D341Med (cell line): ENCODE measurements at places on chromosomes 1 and 21.

- DNase-seq = no peak
Observed at GRCh38 chr21:14762734-14763694, 216.9 kb upstream of the SAMSN1 start.

DNA sequence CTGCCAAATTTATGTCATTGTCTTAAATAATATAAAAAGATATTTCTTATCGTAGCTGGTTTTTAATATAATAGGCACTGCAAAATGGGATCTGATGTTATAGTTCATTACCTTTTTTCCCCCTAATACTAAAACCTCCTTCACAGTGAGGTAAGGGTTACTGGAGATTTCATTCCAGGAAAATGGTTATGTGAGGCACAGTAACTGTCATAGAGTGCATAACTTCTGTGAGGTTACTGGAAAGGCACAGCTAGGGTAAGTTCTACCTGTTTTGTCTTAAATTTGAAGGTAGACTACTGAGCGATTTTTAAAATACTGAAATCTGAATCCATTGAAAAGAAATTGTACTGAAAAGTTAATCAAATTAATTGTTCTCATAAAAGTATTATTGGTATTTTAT lies 13.0 kb downstream of the ADGRL2 start:
- DNase-seq = no peak

DNA sequence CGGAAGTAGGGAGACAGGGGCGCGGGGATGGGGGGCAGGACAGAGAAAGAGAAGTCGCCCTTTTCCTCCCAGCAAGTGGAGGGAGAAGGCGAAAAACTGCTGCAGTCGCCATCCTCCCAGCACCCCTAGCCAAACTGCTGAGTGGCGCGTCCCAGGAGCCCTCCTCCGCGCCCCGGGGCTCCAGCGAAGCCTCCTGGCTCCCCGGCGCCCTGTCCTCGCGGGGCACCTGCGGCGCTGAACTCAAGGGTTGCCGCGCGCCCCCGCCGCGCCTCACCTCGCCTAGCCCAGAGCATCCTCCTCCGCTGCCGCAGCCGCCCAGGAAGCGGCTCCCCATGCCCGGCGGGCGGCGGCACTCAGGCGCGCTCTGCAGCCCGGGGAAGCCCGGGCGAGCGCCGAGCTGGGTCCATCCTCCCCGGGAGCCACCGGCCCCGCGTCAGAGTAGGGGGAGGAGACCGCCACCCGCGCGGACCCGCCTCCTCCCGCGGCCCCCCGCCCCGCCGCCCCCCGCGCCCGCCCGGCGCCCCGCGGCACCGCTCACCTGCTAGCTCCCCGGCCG lies at the start of gene DAB1:
Gene DAB1 (minus strand): TSS at position 405 of the 556 bp plus-strand sequence. CDS start 133,030 bp downstream, outside the sequence.
- DNase-seq = peak; percentile 73

DNA sequence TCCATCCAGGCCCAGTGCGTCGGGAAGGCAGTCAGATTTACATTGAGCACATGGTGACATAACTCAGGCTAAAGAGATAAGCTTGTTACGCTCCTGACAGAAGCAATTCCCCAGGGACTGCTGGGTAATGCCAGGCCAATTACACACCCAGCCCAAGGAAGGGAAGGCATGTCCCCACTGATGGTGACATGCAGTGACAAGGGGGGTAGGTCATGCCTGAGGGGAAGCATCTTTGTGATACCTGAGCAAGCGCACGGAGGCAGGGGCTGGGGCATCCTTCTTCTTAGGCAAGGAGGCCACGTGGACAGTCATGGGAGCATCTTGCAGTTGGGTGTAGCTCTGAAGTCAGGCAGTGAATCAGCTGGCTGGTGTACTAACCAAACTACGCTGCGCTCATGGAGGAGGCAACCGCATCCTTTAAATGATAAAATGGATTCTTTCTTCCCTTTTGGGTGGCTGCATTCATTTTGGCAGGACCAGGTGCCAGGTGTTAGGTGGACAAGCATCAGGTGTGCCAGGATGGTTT lies 39.6 kb upstream of the GRIK3 start:
- peak; percentile 68 for DNase-seq

DNA sequence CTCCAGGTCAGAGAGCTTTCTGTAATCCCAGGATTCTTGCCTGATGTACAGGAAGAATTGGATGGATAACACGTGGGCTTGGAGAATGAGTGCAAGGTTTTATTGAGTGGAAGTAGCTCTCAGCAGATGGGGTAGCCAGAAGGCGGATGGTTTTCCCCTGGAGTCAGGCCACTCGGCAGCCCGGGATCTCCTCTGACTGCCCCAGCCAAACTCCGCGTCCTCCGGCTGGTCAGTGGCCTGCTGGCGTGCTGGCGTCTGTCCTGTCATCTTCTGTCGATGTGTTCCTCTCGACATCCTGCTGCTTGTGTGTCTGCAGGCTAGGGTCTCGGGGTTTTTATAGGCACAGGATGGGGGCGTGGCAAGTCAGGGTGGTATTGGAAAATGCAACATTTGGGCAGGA lies 27.4 kb upstream of the GJA9 start:
- DNase-seq = no peak

DNA sequence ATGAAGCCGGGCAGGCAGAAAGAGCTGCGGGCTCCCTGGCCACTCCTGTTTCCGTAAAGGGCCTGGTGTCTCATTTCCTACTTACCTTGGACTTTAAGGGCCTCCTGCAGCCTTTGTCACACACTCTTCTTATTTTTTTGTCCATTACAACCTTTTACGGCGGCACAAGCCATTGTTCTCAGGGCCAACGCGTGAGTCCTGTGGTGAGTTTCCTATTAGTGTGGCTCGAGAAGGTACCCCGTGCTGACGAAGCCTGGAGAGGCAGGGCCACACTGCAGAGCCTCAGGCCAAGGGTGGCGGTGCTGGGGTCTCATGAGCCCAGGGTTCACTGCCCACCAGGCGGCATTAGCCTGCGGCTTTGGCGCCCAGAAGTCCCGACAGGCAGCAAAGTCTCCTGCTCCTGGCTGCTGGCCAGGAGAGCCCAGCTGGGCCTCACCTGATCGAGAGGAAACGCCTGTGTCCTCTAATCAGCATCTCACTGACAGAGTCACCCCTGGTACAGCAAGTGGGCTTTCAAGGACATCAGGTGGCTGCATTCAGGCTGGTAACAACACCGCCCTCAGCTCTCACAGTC lies 62.0 kb downstream of the SIK1 start:
- no peak for DNase-seq

GRCh38 chr1:69777423-69777822 lies 209.7 kb downstream of the LRRC7 start:
- no peak for DNase-seq

GRCh38 chr1:34645919-34646318 lies 108.9 kb upstream of the GJB5 start:
- no peak for DNase-seq
